ENCODE measurements at places on chromosomes 7 and 10.

- DNase-seq = no peak
Measured at GRCh38 chr7:88040694-88041093, 106.6 kb downstream of the ADAM22 start.

- DNase-seq = no peak
Measured at GRCh38 chr7:78542541-78542940, 744.0 kb downstream of the PHTF2 start.

DNA sequence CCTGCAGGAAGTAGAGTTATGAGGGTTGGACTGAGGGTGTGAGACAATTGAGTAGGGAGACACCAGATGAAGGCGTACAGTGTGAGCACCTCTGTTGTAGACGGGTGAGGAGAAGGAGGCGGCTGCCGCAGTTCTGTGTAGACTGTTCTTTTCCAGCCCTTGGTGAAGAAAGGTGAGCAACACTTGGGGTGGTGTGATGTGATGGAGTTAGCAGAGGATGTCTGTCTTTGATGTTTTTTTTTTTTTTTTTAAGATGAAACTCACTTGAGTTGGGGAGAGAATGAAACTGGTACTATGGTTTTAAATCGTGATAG, 42.8 kb upstream of the RNF216 start:
- no peak for DNase-seq

GRCh38 chr10:69275444-69275843, 2.9 kb upstream of the HK1 start:
- DNase-seq = no peak

DNA sequence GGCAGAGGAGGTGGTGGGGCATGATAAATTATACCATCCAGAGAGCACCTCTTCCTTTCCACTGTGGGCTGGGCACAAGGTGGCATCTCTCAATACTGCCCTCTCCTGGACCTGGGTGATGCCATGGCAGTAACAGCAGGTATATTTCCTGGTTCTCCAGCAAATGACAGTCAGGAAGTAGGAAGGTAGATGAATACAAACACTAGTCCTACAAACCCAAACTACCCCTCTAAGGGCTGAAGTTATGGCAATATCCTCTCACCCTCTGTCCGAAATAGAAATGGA, 1004.9 kb downstream of the KCNMA1 start:
- peak; percentile 19 for DNase-seq

- DNase-seq = no peak
Measured at GRCh38 chr10:121927318-121927840, 452 bp downstream of the ATE1 start.

- DNase-seq = no peak
Measured at GRCh38 chr7:80330434-80330833, 181.4 kb downstream of the GNAT3 start.

DNA sequence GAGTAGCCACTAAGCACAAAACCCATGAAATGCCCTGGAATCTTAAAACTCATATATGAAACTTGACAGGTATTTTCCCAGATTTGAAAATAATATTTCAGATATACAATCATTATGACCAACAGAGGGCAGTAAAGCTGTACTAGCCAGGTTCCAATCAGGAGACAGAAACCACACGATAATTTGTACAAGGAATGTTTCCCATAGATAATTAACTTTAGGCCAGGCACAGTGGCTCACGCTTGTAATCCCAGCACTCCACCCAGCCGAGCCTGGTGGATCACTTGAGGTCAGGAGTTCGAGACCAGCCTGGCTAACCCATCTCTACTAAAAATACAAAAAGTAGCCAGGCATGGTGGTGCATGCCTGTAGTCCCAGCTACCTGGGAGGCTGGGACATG, 31.0 kb upstream of the NUB1 start:
- DNase-seq = no peak

Data from NCI-H510A (cell line).